GM03348 (cell line): ENCODE measurements at places on chromosomes 6 and 20.

GRCh38 chr20:25223179-25223661 lies 24.7 kb upstream of the PYGB start:
- DNase-seq, result peak; percentile 80

- DNase-seq, result peak; percentile 81
Measured at GRCh38 chr20:57195469-57196100, 70.9 kb downstream of the BMP7 start.

DNA sequence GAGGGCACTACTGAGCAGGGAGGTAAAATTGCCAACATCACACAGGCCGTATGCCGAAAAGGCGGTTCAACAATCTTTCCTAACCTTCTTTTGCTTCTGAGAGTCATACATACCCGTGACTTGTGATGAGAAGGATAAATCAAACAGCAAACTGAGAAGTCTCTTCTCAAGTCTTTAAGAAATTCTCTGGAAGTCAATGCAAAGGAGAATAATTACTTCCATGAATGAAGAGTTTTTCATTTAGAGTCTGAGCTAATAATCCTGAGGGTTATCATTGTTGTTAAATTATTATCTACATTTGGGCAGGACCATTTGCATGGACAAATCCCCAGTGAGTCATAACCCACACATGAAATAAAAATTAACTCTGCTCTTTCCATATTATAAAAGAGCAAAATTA lies 22.4 kb upstream of the ILRUN start:
- DNase-seq, result no peak

GRCh38 chr6:88585276-88585692 lies 378.1 kb downstream of the RNGTT start:
- DNase-seq, result no peak

- DNase-seq, result peak; percentile 75
Measured at GRCh38 chr6:17584241-17584803, 15.8 kb upstream of the FAM8A1 start.

DNA sequence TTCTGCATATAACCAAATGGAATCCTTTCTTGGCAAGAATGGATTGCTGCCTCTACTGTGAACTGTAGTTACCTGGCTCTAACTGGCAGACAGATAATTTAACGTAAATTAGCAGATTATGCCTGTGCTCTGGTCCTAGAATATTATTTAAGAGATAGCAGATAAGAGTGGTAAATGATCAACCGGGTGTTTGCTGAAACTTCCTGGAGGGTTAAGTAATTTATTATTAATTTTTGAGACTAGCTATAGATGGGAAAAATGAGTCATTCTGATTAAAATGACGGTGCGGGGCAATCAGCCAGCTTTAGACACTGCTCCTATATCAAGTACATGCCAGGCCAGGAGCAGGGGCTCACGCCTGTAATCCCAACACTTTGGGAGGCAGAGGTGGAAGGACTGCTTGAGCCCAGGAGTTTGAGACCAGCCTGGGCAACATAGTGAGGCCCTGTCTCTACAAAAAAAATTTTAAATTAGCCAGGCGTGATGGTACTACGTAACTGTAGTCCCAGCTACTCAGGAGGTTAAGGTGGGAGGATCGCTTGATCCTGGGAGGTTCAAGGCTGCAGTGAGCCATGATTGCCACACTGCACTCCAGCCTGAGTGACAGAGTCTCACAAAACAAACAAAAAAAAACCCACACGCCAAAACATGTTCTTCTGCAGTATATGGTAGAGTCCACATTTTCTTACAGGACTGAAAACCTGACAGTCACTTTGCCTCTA lies 22.6 kb downstream of the B4GALT5 start:
- no peak for DNase-seq

- DNase-seq, result no peak
Measured at GRCh38 chr20:63366390-63367365, 5.5 kb upstream of the CHRNA4 start.

- DNase-seq, result no peak
Measured at GRCh38 chr6:85620308-85620707, 22.4 kb downstream of the SYNCRIP start.

GRCh38 chr20:36591854-36592641 lies 13.5 kb upstream of the RAB5IF start:
- peak; percentile 68 for DNase-seq

- no peak for DNase-seq
Measured at GRCh38 chr6:101683884-101684283, 290.4 kb downstream of the GRIK2 start.

DNA sequence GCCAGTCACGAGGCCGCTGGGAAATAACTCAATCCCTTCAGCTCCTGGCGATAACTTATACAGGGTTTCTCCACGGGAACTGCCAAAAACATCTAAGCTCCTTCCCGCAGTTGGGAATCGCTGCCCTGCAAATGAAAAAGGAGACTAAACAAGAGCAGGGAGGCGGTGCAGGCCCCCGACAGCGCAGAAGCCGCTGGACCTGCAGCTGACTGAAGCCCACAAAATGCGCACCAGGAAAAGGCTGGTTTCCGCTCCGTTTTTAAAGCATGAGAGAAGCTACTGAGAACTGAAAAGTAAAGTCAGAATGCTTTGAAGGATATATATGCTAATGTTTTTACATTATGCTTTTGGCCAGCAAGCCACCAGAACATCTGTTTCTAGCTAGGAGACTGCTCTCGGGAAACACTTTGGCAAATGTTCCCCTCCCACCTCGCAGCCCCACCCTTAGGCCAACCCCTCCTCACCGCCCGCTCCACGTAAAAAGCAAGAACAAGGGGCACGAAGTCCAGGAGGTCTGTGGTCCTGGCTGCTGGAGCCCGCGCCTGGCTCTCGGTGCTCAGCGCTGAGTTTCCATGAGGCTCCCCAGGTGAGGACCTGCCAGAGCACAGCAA lies 90.5 kb downstream of the SOD2 start:
- no peak for DNase-seq

DNA sequence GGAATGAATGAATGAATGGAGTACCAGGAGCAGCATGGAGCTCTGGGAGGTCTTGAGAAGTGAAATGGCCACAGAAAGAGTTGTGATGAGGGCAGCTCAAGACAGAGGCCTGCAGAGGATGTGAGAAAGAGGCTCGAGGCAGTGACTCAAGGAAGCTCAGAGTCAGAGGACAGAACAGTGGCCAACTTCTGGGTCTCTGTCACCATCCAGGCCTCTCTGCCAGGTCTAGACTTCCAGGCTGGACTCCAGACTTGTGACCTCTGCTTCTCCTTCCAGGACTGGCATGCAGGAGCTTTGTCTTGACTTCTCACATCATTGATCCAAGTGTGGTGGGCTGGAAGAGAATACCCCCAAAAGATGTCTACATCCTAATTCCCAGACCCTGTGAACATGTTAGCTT lies 119.8 kb downstream of the TOX2 start:
- no peak for DNase-seq

DNA sequence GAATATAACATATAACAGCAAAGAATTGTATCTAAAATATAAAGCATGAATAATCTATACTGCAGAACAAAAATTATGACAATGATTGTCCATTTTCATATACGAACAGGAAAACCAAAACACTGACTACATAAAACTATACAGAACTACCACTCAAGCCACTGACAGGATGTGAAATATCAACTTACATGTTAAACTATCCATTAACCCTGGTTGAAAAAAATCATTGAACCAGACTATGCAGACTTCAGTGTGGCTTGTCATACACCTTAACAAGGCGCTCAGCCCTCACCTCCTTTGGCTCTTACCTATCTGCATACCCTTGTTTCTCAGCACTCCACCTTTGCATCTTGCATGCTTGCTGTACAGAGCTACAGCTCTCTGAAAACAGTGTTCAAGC lies 34.9 kb downstream of the ASCC3 start:
- no peak for DNase-seq

DNA sequence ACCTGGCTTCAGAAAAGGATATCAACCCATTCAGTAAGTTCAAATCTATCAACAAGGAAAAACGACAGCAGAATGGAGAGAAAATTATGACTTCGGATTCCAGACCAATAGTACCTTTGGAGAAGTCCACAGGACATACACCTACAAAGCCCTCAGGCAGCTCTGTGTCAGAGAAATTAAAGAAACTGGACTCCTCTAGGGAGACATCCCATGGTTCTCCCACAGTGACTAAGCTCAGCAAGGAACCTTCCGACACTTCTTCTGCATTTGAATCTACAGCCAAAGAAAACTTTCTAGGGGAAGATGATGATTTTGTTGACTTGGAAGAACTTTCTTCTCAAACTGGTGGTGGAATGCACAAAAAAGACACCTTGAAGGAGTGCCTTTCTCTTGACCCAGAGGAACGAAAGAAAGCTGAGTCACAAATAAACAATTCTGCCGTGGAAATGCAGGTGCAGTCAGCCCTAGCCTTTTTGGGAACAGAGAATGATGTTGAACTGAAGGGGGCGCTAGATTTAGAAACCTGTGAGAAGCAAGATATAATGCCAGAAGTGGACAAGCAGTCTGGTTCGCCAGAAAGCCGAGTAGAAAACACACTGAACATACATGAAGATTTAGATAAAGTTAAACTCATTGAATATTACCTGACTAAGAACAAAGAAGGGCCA lies 67.4 kb upstream of the HINT3 start:
- no peak for DNase-seq

- no peak for DNase-seq
Measured at GRCh38 chr20:41903586-41903985, 285.4 kb upstream of the CHD6 start.

GRCh38 chr20:53264604-53265003 lies 292.4 kb downstream of the TSHZ2 start:
- DNase-seq, result no peak

DNA sequence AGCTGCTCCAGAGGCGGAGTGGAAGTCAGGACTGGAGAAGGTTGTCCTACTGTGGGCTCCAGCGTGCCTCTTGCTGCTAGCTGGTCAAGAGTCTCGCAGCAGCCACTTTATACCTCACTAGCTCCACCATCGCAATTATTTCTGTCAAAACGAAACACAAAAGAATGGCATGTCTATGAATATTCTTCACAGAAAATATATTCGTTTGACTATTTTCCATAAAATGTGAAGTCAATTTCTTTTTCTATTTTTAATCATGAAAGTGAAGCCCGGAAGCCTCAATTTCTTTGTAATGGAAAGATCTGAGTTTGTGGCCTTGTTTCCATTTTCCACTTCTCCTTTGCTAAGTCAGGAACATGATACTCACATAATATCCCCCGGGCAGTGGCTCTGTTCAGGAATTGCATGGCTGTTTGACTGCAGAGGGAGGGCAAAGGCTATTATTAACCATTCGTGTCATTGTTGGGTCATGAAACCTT lies 51.7 kb downstream of the DTD1 start:
- DNase-seq, result no peak

- DNase-seq, result no peak
Measured at GRCh38 chr6:79775222-79775621, 144.1 kb downstream of the SH3BGRL2 start.

GRCh38 chr6:153059311-153059710 lies 56.8 kb upstream of the MTRF1L start:
- DNase-seq, result no peak

GRCh38 chr6:125722886-125723285 lies 26.5 kb upstream of the HEY2 start:
- no peak for DNase-seq

DNA sequence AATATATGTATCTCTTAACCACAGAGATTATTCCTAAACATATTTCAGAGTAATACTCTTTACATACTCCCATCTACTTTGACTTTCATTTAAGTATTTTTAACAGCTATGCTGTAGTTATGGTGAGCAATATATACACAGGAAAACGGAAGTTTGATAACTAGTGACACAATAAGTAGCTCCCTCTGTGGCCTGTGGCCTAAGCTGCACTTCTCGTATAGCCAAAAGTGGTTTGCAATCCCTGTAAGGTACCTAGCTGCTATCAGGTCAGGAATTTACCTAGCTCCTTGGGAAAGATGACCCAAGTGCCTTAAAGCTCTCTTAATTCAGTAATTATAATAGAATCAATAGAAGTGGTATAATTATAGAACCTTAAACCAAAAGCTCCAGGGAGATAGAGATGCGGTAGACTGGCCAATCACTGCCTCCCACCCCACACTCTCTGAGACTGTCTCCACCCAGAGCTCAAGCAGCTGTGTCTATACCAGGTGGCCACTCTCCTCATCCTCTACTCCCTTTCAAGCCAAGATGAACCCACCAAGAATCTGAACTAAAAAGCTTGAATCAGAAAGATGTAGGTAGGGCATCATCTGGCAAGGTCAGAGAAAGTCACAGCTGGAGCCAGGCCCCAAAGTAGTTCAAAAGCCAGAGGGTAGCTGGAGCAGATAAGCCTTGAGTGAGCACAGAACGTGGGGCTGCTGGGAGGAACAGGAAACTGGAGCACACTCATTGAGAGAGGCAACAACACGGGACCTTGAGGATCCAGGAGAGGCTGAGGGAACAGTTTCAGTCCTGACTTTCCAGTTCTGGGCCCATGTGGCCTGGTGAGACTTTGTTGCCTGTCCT lies 84.9 kb upstream of the ASF1A start:
- DNase-seq, result no peak

- DNase-seq, result no peak
Measured at GRCh38 chr6:5729813-5730517, 276.8 kb downstream of the NRN1 start.

- peak; percentile 52 for DNase-seq
Measured at GRCh38 chr6:135423649-135424128, 73.9 kb downstream of the AHI1 start.

GRCh38 chr6:47162231-47162630 lies 120.1 kb upstream of the ADGRF1 start:
- DNase-seq, result no peak

- DNase-seq, result no peak
Measured at GRCh38 chr6:162644153-162644552, 83.4 kb downstream of the PRKN start.

DNA sequence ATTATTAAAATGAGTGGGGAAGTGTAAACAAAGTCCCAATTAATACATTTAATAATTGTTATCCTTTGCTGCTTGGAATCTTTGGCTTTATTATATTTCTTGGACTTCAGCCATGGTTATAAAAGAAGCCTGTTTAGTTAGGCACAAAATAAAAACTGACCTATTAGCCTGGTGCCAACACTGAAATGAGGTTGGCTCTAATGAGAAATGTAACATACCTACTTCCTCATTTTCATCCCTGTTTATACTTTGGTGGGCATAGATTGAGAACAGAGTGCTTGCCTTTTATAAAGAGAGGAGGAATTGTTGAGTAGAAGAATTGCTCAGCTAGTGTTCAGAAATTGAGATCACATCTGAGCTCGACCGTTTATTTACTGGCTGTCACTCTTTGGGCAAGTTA lies 471.3 kb downstream of the UTRN start:
- no peak for DNase-seq

DNA sequence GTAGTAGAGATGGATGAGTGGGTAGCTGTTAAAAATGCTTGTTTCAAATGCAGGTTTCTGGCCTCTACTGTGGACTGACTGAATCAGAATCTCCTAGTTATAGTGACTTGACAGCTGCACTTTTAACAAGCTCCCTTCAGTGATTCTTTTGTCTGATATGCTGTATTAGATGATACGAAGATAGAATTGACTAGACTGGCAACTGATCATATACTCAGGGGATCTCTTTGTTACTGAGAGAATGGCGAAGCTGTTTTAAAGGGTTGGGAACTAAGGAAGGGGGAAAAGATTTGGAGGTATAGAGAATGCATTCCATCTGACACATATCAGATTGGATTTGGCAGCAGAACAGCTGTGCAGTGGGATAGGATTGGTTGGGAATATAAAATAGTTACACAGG lies 7.0 kb downstream of the ENPP4 start:
- DNase-seq, result no peak
